ENCODE measurements at places on chromosomes 3 and 15.

- DNase-seq: no peak
Measured at GRCh38 chr15:84961707-84962106, 19.9 kb upstream of the PDE8A start.

GRCh38 chr3:111335512-111336303 lies 206.3 kb upstream of the CD96 start:
- no peak for DNase-seq

- no peak for DNase-seq
Measured at GRCh38 chr15:92184142-92184541, 209.5 kb upstream of the ST8SIA2 start.

GRCh38 chr3:195774917-195775316 lies 36.8 kb downstream of the MUC4 start:
- peak; percentile 55 for DNase-seq

DNA sequence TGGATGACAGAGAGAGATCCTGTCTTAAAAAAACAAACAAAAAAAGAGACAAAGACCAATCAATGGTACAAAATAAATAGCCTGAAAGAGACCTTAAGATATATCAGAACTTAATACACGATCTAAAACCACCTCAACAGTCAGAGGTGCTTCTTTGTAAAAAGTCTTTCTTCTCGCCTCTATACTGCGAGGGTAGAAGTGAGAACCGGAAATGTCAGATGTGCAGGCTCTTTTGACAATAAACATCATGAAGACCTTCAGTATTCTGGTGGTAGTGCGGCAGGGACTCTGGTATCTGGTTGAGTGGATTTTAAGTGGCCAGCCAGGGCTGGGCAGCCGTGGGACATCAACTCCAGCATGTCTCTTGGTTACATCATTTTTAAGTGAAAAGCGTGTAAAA lies 30.0 kb downstream of the RUBCN start:
- DNase-seq: no peak

DNA sequence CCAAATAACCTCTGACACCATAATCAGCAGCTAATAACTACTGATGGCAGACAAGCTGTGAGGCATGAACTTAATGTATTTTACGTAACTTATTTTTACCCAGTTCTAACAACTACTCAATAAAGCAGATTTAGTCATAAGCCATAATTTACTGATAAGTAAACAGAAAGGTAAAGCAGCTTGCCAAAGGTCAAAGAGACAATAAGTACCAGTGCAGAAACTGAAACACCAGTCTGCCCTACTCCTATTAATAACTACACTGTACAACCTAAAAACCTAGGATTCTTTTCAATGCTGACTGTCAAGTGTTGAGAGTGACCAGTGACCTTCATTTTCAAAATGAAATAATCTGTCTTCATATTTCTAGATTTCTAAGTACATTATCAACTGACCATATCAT lies 152.2 kb downstream of the NR2E3 start:
- DNase-seq: no peak
